ENCODE measurements at places on chromosomes 3 and 15.

- H3K36me3 ChIP-seq, result no peaks in the 10 kb centered on the region
- H3K4me1 ChIP-seq, result peaks cover 3% of the 10 kb centered on the region
- no peaks in the 10 kb centered on the region for H3K27me3 ChIP-seq
- no peak for DNase-seq
- H3K27ac ChIP-seq, result no peak overlapping the region
- no peak overlapping the region for H3K4me3 ChIP-seq
These were observed 3.9 kb upstream of the NR2E3 start for GRCh38 chr15:71806452-71806931.

GRCh38 chr15:69576948-69577351 is 124.3 kb downstream of the RPLP1 start:
- H3K4me3 ChIP-seq, result no peak overlapping the region
- no peak overlapping the region for H3K27ac ChIP-seq
- H3K4me1 ChIP-seq, result peaks cover 3% of the 10 kb centered on the region

GRCh38 chr15:65310431-65311137 is 6.1 kb downstream of the RNU5B-1 start:
- H3K27ac ChIP-seq, result no peak overlapping the region
- no peak overlapping the region for H3K4me3 ChIP-seq
- DNase-seq, result no peak

DNA sequence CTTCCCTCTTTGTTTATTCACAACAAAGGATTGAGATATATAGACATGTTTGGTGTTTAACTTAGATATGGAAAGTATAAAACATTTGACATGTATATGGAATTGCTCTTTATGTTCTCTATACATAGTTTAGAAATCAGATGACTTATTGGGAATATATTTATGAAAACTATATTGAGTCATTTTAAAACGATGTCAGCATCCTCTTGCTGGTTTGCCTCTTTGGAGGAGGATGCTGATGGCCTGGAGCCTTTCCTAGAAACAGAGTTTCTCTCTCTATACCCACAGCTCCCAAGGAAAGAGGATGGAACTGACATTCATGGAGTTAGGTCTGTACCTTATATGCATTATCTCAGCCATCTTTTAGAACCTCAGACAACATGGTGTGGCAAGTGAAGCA is 40.3 kb downstream of the ZBTB38 start:
- H3K36me3 ChIP-seq, result peaks cover 11% of the 10 kb centered on the region
- H3K27me3 ChIP-seq, result no peaks in the 10 kb centered on the region
- H3K4me1 ChIP-seq, result peaks cover 25% of the 10 kb centered on the region
- no peak for DNase-seq

- H3K27ac ChIP-seq, result no peak overlapping the region
- peak overlapping the region; percentile 46 for H3K4me3 ChIP-seq
- no peaks in the 10 kb centered on the region for H3K27me3 ChIP-seq
- no peaks in the 10 kb centered on the region for H3K36me3 ChIP-seq
- peak; percentile 93 for DNase-seq
- peaks cover 27% of the 10 kb centered on the region for H3K4me1 ChIP-seq
These were observed 7.9 kb downstream of the FSIP1 start for GRCh38 chr15:39774688-39775267.

DNA sequence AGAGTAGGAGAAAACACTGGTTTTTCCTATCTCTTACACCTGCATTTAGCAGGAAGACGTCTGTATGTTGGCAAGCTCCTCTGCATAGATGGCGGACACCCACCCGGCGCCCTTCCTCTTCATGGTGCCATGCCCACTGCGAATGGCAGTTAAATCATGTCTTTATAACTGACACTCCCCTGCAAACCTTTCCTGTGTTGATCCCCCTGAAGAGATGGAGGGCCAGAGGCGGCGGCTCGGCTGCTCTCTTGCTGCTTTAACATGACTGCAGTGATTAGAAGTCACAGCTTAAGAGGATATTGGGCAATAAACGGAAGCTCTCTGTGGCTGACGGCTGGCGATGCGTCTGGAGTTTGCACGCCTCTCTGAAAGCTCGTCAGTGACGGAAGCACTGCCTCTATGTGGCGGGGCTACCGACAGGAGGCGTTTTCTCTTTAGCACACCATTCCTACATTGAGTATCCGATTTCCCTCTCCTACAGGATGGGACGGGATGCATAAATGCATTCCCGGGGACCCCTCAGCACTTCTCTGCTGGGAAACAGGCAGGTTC is 25.5 kb upstream of the SNRPA1 start:
- H3K27ac ChIP-seq, result no peak overlapping the region
- H3K4me3 ChIP-seq, result no peak overlapping the region
- peaks cover 8% of the 10 kb centered on the region for H3K4me1 ChIP-seq
- H3K27me3 ChIP-seq, result peaks cover 81% of the 10 kb centered on the region
- no peaks in the 10 kb centered on the region for H3K36me3 ChIP-seq

- no peak for DNase-seq
- H3K4me1 ChIP-seq, result no peaks in the 10 kb centered on the region
- H3K27me3 ChIP-seq, result no peaks in the 10 kb centered on the region
- no peak overlapping the region for H3K27ac ChIP-seq
These were observed 77.2 kb upstream of the ARPP21 start for GRCh38 chr3:35562141-35562540.

DNA sequence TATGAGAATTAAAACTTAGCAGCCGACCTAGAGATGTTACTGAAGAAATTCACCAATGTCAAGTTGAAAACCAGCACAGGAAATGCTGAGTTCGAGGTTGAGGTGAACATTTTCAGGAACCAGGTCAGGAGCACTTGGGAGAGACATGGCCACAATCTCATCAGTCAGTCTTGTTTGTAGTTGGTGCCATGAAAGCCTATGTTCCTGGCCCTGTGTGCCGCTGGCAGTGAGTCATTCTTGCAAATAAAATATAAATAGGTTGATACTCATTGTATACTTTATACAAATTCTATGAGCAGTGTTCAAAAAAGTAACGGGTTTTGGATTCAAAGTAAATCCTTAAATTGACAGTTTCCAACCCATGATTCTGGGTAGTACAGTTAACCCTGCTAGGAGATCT is 1.5 kb upstream of the FSIP1 start:
- no peak overlapping the region for H3K27ac ChIP-seq
- peaks cover 5% of the 10 kb centered on the region for H3K36me3 ChIP-seq
- H3K4me3 ChIP-seq, result no peak overlapping the region
- peaks cover 30% of the 10 kb centered on the region for H3K4me1 ChIP-seq
- no peaks in the 10 kb centered on the region for H3K27me3 ChIP-seq

GRCh38 chr15:46366360-46367007 is 731.7 kb downstream of the SQOR start:
- H3K4me3 ChIP-seq, result no peak overlapping the region
- DNase-seq, result no peak
- no peaks in the 10 kb centered on the region for H3K27me3 ChIP-seq

DNA sequence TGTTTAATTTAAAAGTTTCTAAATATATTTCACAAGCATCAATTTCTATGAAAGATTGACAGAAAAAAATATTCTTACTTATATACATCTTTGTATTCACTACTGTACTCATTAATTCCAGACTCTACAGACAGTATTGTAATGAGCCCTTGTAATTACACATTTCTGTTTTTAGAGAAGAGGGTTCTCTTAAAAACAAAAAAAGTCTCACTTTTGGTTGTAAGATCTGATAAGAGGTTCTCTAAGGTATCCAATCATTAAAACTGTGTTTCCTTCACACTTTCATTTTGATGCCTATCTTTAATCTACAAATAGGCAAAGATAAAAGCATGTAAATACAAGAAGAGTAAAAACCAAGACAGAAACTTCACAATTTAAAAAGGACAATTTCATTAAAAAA is 75.6 kb downstream of the FBXL22 start:
- H3K4me1 ChIP-seq, result no peaks in the 10 kb centered on the region
- H3K27ac ChIP-seq, result no peak overlapping the region
- H3K36me3 ChIP-seq, result peaks cover 28% of the 10 kb centered on the region
- H3K4me3 ChIP-seq, result no peak overlapping the region
- DNase-seq, result no peak
- no peaks in the 10 kb centered on the region for H3K27me3 ChIP-seq

DNA sequence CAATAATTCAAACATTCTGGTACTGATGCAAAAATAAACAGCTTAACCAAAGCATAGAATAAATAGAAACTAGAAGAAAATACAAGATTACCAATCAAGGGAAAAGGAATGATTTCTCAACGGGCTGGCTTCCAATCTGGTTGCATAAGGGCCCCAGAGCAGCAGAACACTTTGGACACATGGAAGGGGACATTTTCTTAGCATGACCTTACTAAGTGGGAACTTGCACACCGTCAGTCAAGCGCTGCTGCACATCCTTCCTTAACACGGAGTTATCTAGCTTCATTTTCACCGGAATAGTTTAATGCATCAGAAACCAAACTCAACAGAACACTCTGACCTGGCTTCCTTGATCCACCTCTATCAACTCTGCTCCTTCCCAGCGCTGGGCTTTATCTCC is 388.5 kb downstream of the VPS13C start:
- no peak for DNase-seq
- H3K4me3 ChIP-seq, result no peak overlapping the region
- no peaks in the 10 kb centered on the region for H3K36me3 ChIP-seq
- H3K27ac ChIP-seq, result no peak overlapping the region

DNA sequence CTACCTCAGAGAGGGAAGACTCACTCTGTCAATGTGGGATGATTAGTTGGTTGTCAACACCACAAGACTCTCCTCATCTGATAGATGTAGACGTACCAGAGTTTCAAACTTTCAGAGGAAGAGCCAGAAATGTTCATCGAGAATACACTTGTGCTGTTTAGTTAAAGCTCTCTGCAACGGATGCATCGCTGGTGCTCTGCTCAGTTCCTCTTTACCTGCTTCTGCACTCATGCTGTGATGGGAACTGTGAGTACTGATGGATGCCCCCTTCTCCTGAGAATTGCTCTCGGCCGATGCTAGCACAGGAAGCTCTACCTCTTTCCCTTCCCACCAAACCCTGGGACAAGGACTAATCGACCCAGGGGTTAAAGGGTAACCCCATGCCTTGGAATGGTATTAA is 51.8 kb upstream of the CCDC54 start:
- H3K4me1 ChIP-seq, result no peaks in the 10 kb centered on the region
- no peak overlapping the region for H3K4me3 ChIP-seq
- DNase-seq, result no peak
- H3K27me3 ChIP-seq, result no peaks in the 10 kb centered on the region
- no peak overlapping the region for H3K27ac ChIP-seq

GRCh38 chr3:169475978-169476698 is 187.4 kb downstream of the MECOM start:
- no peak overlapping the region for H3K4me3 ChIP-seq
- H3K27me3 ChIP-seq, result no peaks in the 10 kb centered on the region
- H3K27ac ChIP-seq, result no peak overlapping the region
- no peaks in the 10 kb centered on the region for H3K36me3 ChIP-seq

- H3K27ac ChIP-seq, result no peak overlapping the region
- no peaks in the 10 kb centered on the region for H3K27me3 ChIP-seq
- H3K4me3 ChIP-seq, result no peak overlapping the region
- no peaks in the 10 kb centered on the region for H3K4me1 ChIP-seq
- no peaks in the 10 kb centered on the region for H3K36me3 ChIP-seq
These were observed 11.7 kb upstream of the MAP1A start for GRCh38 chr15:43505738-43506137.

- no peak overlapping the region for H3K4me3 ChIP-seq
- H3K36me3 ChIP-seq, result no peaks in the 10 kb centered on the region
- H3K4me1 ChIP-seq, result peaks cover 5% of the 10 kb centered on the region
These were observed 23.9 kb upstream of the HEG1 start for GRCh38 chr3:125079675-125080045.

DNA sequence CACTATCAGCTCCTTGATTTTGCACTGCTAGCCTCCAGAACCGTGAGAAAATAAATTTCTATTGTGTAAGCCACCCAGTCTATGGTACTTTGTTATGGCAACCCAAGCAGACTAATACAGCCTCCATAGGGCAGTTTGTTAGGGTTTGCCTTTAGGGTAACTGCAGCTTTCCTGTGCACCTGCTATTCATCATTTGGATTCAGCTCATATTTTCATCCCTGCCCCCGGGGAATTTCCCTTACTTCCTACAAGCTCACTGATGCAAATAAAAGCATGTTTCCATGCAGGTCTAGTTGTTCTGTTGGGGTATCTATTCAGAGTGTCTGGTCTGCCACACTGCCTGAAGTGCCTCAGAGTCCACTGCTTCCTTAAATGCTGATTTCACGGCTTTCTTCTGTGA is 48.6 kb upstream of the ATOSA start:
- H3K36me3 ChIP-seq, result no peaks in the 10 kb centered on the region
- peaks cover 4% of the 10 kb centered on the region for H3K4me1 ChIP-seq
- DNase-seq, result peak; percentile 40
- no peak overlapping the region for H3K27ac ChIP-seq
- no peaks in the 10 kb centered on the region for H3K27me3 ChIP-seq

GRCh38 chr3:133886031-133886722 is 9.5 kb downstream of the RAB6B start:
- no peak overlapping the region for H3K27ac ChIP-seq
- no peak overlapping the region for H3K4me3 ChIP-seq
- no peak for DNase-seq
- no peaks in the 10 kb centered on the region for H3K36me3 ChIP-seq
- H3K4me1 ChIP-seq, result peaks cover 8% of the 10 kb centered on the region

- no peak overlapping the region for H3K4me3 ChIP-seq
- H3K4me1 ChIP-seq, result no peaks in the 10 kb centered on the region
- H3K27me3 ChIP-seq, result no peaks in the 10 kb centered on the region
- no peak for DNase-seq
- no peaks in the 10 kb centered on the region for H3K36me3 ChIP-seq
These were observed 67.8 kb downstream of the RAB11A start for GRCh38 chr15:65937054-65937453.

GRCh38 chr3:4417449-4417848 is 49.6 kb downstream of the SUMF1 start:
- no peak overlapping the region for H3K4me3 ChIP-seq
- H3K36me3 ChIP-seq, result peaks cover 10% of the 10 kb centered on the region
- no peaks in the 10 kb centered on the region for H3K27me3 ChIP-seq
- H3K4me1 ChIP-seq, result peaks cover 10% of the 10 kb centered on the region
- no peak overlapping the region for H3K27ac ChIP-seq

DNA sequence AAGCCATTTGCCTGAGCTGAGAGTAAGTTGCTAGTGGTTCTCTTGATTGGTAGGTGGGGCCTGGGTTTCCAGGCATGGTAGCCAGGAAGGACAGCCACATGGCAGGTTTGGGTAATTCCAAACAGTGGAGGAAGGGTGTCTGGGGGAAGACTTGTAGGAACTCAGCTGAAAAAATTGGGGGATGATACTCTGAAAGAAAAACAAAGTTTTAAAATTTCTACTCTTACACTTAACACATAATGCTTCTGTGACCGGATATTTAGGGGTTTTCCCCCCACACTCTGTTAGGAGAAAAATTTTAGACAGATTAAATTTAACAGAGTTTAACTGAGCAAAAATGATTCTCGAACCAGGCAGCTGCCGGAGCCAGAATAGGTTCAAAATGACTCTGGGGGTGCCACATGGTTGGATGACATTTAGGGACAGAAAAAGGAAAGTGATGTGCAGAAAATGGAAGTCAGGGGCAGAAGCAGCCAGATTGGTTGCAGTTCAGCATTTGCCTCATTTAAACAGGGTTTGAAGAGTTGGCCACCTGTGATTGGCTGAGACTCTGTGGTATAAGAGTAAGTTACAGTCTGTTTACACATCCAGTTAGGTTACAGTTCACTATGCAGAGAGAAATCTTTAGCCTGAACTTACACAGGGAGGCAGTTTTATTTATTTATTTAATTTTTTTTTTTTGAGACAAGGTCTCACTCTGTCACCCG is 8.1 kb downstream of the B2M start:
- H3K4me1 ChIP-seq, result peaks cover 6% of the 10 kb centered on the region
- H3K36me3 ChIP-seq, result peaks cover 30% of the 10 kb centered on the region
- H3K27ac ChIP-seq, result no peak overlapping the region
- H3K27me3 ChIP-seq, result no peaks in the 10 kb centered on the region
- no peak overlapping the region for H3K4me3 ChIP-seq

GRCh38 chr15:61621146-61621545 is 392.0 kb upstream of the RORA start:
- H3K27ac ChIP-seq, result no peak overlapping the region
- H3K4me1 ChIP-seq, result no peaks in the 10 kb centered on the region
- no peak overlapping the region for H3K4me3 ChIP-seq
- peak; percentile 48 for DNase-seq

GRCh38 chr3:197042539-197042938 is 12.9 kb upstream of the MELTF start:
- DNase-seq, result no peak
- H3K27me3 ChIP-seq, result no peaks in the 10 kb centered on the region
- H3K4me1 ChIP-seq, result no peaks in the 10 kb centered on the region
- H3K4me3 ChIP-seq, result no peak overlapping the region
